ENCODE measurements at places on chromosomes 6 and 20. TPM values are rescaled to one million over a fixed set of nuclear protein-coding genes. Genes with fewer than 3 reads are reported as not detected.

The PRSS16 gene
- total RNA-seq: 2.3 TPM

The VSTM2L gene
- total RNA-seq: not detected

The LTA gene
- total RNA-seq: 733 TPM

The ITPR3 gene
- 45.6 TPM for total RNA-seq

The TNXB gene
- total RNA-seq: 5.8 TPM

The NKX2-4 gene
- not detected for total RNA-seq

The HNF4A gene
- not detected for total RNA-seq

The TUBB2B gene
- total RNA-seq: 0.29 TPM

The RAD21L1 gene
- total RNA-seq: not detected

The RNASET2 gene
- 66.1 TPM for total RNA-seq

The RGS17 gene
- total RNA-seq: not detected

The CLPSL1 gene
- total RNA-seq: not detected

The MCCD1 gene
- total RNA-seq: not detected

The UNC5CL gene
- 2.5 TPM for total RNA-seq

The IFNGR1 gene
- total RNA-seq: 27.7 TPM

The C6orf141 gene
- 1.0 TPM for total RNA-seq

The OOEP gene
- total RNA-seq: not detected

The SYNJ2 gene
- total RNA-seq: 32.2 TPM

The WFDC10B gene
- not detected for total RNA-seq

The RFX6 gene
- not detected for total RNA-seq

The HMGCLL1 gene
- total RNA-seq: not detected

The MROH8 gene
- total RNA-seq: 1.8 TPM

The IMPG1 gene
- not detected for total RNA-seq

The GSTA4 gene
- 18.5 TPM for total RNA-seq

The BMP7 gene
- not detected for total RNA-seq

The HCRTR2 gene
- total RNA-seq: not detected

The BPIFB1 gene
- not detected for total RNA-seq

The CST2 gene
- not detected for total RNA-seq

The ZBTB12 gene
- 1.8 TPM for total RNA-seq

The RUNX2 gene
- total RNA-seq: 34.9 TPM

The TSPO2 gene
- total RNA-seq: not detected

The ISM1 gene
- 0.34 TPM for total RNA-seq

The UFL1 gene
- 28.8 TPM for total RNA-seq

The MAS1 gene
- not detected for total RNA-seq

The ZSCAN31 gene
- total RNA-seq: 0.77 TPM

The B3GAT2 gene
- total RNA-seq: 0.05 TPM

The SERPINB1 gene
- 169 TPM for total RNA-seq

The HDGFL1 gene
- total RNA-seq: not detected

The AKAP12 gene
- 3.6 TPM for total RNA-seq

The HTR1E gene
- not detected for total RNA-seq

The TAF11 gene
- 29.0 TPM for total RNA-seq

The ZNF334 gene
- 1.1 TPM for total RNA-seq

The ADGB gene
- 0.56 TPM for total RNA-seq

The ZNF165 gene
- 3.7 TPM for total RNA-seq
